ENCODE measurements at places on chromosomes 2 and 18.

DNA sequence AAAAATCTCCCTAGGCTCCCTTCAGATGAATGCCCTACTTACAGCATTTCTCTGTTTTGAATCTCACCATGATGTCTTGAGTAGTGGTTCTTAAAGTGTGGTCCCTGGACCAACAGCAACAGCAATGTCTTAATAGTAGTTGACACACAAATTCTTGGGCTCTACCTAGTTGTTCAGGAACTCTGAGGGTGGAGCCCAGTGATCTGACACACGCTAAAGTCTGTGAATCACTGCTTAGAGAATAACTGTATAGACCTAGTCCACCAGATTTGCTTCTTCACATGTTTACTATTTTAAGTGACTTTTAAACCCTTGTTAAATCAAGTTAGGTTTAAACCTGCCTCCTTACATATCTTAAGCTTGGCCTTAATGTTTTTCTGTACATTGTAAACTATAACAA lies 47.6 kb upstream of the ARHGAP15 start:
- DNase-seq, result no peak

DNA sequence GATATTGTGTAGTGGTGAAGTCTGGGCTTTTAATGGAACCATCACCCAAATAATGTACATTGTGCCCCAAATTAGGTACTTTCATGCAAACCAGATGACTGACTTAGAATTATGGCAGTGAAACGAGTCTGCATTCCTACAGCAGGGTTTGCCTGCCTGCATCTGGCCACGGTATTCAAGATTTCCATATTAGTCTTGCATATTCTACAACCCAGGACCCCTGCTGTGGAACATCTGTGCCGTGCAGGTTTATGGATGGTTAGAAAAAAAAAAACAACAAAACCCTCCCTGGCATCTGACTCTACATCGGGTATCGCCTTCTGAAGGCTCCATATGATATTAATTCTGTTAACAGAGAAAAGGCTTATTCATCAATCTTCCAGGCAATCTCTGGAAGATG lies 394.8 kb downstream of the DCDC2C start:
- DNase-seq, result no peak

GRCh38 chr2:197358931-197359330 lies 48.4 kb upstream of the ANKRD44 start:
- DNase-seq, result no peak

GRCh38 chr2:219245899-219246230 lies 586 bp downstream of the STK16 start:
- DNase-seq, result no peak
